ENCODE measurements at places on chromosomes 12 and 14.

DNA sequence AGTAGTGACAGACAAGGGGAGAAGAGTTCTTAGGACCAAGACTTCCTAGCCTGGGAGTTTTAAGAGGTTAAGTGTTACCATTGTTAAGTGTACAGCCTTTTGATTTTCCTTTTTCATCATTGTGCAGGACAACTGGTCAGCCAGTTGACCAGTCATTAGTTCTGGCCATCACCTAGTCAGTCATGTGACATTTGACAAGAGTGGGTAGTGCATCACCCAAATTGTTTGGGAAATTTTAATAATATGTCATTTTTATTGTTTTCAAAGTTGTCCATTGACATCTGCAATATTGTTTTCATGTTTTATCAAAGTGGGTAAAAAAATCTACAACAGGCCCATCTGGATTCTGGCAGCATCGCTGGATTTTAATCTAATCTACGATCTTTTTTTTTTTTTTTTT, 15.5 kb downstream of the SINHCAF start:
- DNase-seq, result no peak

- DNase-seq, result no peak
Observed at GRCh38 chr12:63937378-63938316, 93.1 kb downstream of the SRGAP1 start.

DNA sequence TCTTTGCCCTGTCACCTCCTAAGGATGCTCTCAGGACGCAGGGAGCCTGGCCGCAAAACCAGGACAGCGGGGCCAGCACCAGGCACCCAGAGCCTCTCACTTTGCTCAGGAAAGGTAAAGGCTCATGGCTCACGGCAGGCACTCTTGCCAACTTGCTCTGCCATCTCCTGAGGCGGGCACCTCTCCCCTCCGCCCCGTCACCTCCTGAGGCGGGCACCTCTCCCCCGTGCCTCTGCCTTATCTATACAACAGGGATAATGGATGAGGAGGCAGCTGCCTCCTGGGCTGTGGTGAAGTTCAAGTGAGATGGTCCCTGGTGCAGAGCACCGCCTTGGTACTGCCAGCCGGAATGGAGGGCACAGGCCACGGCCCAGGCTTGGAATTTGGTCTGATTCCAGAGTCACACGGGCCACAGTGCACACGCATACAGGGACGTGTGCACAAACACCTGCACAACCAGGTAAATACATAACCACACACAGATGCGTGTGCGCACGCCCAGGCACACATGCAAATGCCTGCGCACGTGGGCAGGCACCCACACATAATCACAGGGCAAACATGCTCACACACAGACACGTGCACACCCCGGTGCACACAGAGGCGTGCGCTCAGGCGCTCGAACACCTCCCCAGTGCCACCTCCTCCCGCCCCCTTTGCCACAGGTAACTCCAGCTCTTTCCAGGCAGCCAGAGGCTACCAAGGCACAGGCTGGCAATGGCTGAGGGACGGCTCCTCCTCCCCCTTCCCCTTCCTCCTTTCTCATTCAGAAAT, 11.6 kb downstream of the DEGS2 start:
- DNase-seq, result no peak

DNA sequence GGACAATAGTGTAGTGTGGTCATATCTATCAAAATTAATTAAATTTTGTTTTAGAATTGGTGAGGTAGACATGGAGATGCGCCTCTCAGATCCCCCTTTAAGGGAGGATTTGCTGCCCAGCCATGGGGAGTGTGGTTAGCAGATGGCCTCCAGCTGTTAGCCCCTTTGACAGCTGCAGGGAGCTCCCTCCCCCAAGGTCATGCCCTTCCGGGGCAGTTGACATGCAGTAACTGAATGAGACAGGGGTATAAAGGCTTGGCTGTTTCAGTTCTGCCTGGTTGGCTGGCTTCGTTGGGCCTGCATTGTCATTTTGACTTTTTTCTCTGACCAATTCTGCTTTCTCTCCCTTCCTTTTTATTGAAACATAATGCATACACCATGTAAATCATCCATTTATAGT, 291.5 kb upstream of the SRRM4 start:
- no peak for DNase-seq

- no peak for DNase-seq
Observed at GRCh38 chr12:47415054-47415453, 290.8 kb downstream of the RPAP3 start.

DNA sequence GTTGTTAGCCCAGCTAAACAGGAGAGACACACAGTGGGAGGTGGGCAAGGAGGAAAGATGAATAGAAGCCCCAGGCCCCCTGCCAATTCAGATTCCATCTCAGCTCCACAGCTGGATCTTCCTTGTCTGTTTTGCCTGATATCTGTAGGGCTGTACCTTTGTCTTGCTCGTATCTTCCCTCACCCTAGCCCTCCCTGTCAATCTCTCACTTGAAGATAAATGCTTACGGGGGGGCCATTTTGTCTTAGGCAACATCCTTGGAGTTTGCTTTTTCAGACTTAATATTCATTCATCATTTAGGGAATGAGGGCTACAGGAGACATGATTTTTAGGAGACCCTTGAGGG, 2.4 kb downstream of the KIF5A start:
- no peak for DNase-seq

DNA sequence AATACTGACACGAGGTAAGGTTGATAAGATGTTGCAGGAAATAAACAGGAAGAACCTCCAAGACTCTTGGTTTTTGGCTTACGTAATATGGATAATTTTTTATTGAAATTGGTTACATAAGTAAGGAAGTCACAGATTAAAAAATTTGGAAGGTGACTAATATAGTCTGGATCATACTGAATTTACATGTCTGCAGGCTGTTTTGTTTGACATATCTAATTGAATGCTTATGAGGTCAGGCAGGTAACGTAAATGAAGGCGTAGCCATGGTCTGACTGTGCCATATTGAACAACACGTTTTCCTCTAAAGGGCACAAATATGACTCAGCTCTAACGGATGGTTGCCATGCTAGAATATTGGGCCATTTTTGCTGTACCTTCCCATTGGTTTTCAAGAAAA, 648.1 kb upstream of the NOVA1 start:
- no peak for DNase-seq

DNA sequence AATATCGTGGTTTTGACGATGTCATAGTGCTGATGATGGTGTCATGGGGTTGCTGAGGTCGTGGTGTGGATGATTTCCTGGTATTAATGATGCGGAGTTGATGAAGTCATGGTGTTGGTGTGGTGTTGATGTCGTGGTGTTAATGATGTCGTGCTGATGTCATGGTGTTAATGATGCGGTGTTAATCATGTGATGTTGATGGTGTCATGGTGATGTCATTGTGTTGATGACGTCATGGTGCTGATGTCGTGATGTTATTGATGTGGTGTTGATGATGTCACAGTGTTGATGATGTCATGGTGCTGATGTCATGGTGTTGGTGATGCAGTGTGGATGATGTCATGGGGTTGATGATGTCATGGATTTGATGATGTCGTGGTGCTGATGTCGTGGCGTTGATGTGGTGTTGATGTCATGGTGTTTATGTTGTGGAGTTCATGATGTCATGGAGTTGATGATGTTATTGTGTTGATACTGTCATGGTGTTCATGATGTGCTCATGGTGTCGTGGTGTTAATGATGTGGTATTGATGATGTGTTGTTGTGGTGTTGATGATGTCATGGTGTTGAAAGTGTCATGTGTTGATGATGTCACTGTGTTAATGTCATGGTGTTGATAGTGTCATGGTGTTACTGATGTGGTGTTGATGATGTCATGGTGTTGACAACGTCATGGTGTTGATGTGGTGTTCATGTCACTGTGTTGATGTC, 48.5 kb upstream of the RIMBP2 start:
- DNase-seq, result peak; percentile 29

DNA sequence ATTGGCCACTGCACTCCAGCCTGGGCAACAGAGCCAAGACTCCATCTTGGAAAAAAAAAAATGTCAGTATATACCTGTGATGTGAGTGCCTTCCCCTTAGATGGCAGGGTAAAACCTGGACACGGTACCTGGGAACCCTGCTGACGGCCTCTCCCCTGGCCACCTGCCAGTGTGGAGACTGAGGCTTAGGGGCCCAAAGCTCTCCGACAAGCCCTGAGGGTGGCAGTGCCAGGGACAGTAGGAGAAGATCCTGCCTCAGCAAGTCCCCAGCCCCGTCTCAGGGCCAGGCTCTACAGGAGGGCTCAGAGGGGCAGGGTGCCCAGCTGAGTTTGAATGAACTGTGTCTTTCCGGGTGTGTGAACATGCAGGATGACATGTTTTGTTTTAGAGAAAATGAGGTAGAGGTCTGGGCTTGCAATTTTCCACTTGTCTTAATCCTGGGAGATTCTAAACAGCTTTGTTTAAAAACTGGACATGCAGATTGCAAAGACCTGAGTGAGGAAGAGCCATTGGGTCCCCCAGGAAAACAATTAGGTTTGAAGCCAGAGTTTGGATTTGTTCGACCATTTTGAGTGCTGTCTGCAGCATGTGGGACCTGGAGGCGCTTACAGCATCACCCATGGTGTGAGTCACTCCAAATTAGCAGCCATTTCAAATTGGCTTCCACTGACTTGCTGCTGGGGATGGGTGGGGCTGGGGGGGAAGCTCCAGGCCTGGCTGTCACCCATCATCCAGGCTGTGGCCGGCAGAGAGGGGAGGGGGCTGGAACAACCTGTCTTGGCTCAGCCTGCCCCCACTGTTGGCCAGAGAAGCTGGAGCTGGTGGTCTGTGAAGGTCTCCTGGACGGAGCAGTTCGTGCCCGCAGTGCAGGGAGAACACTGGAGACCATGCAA, 10.8 kb downstream of the TSPAN9 start:
- no peak for DNase-seq

DNA sequence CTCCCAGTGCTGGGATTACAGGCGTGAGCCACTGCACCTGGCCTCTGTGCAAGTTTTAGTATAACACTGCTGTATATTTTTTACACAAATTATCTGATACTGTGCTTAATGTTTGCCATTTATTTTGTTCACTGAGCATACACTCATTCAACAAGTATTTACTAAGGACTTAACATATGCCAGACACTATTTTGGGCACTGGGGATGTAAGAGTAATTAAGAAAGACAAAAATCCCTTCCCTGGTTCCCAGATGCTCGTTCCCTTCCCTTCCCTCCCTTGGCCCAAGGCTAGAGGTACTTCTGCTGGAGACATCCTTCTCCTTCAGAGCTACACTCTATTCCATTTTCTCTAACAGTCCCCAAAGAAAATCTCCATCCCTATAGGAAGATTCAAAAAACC, 12.5 kb downstream of the CIT start:
- no peak for DNase-seq

GRCh38 chr14:35696575-35696974, 112.5 kb downstream of the RALGAPA1 start:
- DNase-seq, result no peak

DNA sequence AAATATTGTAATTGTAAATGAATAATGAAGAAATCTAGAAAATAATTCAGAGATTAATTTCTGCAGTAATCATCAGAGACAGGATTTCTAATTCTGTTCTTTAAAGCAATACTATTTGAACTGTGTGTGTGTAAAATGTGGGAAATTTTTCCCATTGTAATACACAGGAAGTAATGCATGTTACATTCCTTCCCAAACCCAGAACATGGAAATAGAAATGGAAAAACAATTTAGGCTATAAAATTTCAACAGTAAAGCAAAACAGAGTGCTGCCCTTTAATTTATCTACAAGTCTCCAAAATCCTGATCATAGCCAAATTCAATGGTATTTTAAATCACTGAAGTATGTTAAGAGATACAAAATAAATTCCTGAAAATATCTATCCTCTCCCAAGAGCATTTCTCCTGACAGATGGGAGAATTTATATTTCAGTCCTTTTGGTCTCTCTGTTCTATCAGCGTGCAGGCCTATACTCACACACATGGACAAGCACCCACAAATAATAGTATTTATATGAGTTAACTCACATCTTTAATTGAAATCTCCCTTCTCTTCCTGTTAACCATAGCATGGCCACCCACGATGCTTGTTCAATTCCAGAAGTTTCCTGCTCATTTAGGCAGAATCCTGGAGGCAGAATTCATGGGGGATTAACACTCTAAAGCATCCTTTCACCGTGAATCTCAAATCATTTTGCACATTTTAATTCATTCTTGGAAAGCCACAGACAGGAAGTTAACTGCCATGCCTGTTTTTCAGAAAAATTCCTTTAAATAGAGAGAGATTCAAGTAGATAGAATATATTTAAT, 1465.4 kb upstream of the FLRT2 start:
- peak; percentile 73 for DNase-seq

DNA sequence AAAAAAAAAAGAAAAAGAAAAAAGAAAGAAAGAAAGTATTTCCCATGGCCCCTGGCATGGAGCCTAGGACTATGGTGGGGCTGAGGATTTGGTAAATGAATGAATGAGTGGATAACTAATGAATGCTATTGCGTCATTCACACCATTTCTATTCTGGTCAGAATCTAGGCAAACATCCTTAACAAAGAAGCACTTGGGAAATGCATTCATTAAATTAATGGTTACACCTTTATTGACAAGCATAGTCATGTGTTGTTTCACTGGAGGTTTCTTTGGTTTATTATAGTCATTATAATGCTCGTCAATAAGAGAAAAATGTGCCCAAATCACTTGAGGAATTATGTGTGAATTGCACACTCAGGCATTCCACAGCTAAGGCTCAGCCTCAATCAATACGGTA, 13.6 kb upstream of the AQP2 start:
- DNase-seq, result no peak

- no peak for DNase-seq
Observed at GRCh38 chr12:8667270-8667669, 4.6 kb upstream of the MFAP5 start.

DNA sequence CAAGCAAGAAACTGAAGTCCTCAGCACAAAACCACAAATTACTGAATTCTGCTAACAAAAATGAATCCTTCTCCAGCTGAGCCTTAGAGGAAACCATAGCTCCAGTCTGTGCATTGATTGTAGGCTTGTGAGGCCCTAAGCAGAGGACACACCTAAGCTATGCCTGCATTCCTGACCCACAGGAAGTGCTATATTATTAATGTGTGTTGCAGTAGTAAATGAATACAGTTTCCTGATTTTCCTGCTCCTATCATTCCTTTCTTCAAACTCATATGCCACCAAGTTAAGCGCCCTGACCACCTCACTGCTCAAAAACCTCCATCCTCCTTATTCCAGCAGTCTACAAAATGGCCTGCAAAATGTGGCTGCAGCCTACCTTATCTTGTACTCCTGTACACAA, 151.9 kb upstream of the ABCD2 start:
- DNase-seq, result no peak

GRCh38 chr14:25053585-25053984, 3.6 kb upstream of the STXBP6 start:
- DNase-seq, result no peak

DNA sequence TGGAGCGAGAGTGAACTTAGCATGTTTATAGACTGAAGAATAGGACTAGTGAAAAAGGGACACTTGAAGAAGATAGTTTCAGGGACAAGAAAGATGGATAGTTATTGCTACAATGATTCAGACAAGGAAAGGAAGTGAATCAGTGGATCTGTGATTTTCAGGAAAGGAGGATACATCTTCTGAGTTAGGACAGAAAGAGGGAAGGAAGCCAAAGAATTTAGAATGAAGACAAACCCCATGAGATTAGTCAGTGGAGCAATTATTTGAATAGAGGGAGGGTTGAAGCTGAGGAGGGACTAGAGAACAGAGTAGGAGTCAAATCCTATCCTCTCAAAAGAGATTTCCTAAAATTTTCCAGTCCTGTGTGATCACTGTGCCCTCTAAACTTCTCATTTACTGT, 282.7 kb downstream of the AKAP6 start:
- DNase-seq, result peak; percentile 3

- DNase-seq, result no peak
Observed at GRCh38 chr12:106672314-106673025, 89.7 kb downstream of the RFX4 start.

GRCh38 chr14:59347915-59348314, 117.3 kb downstream of the GPR135 start:
- DNase-seq, result no peak

GRCh38 chr12:109870648-109871047, 9.7 kb downstream of the GLTP start:
- no peak for DNase-seq

All from dermis microvascular lymphatic vessel endothelial cell (primary cell).